ENCODE measurements at places on chromosomes 2 and 18.

- no peak for DNase-seq
Observed at GRCh38 chr2:237791977-237792727, 6.4 kb upstream of the RBM44 start.

DNA sequence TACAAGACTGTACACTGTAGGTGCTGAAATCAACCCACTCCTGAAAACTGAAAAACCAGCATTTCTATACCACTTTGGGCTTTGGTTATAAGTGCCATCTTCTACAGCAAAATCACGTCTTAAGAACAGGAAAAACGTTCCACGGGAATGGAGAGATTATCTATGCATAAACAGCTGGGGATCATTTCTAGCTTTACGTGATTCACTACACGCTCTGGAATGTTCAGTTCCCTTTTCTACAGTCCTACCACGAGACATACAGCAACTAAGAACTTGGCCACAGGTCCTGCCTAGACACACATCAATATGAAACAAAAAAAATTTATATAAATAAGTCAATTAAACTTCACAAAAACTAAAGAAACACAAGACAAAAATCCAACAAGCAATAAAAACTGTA, 3.6 kb downstream of the CXCR4 start:
- no peak for DNase-seq

- DNase-seq = no peak
Observed at GRCh38 chr2:194252127-194252526, 1404.9 kb upstream of the SLC39A10 start.

DNA sequence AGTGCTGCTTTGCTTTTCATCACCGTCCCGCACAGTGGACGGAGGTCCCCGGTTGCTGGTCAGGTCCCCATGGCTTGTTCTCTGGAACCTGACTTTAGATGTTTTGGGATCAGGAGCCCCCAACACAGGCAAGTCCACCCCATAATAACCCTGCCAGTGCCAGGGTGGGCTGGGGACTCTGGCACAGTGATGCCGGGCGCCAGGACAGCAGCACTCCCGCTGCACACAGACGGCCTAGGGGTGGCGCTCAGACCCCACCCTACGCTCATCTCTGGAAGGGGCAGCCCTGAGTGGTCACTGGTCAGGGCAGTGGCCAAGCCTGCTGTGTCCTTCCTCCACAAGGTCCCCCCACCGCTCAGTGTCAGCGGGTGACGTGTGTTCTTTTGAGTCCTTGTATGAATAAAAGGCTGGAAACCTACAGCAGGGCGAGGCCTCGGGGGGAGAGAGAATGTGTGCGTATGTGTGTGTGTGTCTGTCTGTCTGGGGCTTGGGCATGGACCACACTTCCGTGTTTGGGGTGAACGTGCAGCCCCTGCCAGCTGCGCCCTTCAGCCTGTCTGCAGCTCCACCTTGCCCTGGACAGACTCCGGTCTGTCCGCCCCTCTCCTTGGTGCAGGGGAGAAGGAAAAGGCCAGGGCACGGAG, 32.3 kb downstream of the GPC1 start:
- DNase-seq = no peak

DNA sequence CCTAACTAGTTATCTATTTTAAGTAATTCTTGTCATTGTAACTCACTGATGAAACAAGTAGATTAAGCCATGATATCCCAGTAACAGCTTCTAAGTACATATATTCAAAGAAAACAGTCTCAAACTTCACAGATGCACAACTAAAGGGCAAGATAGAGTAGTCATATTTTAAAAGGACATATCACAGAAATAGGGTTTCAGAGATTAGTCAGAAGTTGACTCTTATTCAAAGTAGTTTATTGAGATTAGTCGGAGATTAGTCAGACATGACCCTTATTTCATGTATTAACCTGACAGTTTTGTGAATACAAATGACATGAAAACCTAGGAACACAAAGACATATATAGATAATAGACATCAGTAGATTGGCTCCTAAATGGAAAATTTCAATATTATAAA, 15.9 kb upstream of the CHAC2 start:
- no peak for DNase-seq

DNA sequence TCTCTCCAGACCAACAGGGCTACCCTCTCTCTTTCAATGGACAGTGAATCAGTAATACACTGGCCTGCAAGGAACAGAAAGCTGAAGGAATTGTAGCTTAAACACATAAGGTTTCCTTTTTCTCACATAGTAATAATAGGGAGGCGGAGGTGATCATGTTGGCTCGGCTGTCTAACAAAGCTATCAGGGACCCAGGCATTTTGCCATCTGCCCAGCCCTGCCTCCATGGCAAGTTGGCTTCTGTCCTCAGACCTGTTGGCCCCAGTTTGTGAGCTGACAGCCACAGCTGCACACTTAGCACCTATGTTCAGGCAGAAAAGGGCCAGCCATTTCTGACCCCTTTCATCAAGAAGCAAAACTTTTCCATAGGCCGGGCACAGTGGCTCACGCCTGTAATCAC, 2.0 kb upstream of the CHRNG start:
- no peak for DNase-seq

DNA sequence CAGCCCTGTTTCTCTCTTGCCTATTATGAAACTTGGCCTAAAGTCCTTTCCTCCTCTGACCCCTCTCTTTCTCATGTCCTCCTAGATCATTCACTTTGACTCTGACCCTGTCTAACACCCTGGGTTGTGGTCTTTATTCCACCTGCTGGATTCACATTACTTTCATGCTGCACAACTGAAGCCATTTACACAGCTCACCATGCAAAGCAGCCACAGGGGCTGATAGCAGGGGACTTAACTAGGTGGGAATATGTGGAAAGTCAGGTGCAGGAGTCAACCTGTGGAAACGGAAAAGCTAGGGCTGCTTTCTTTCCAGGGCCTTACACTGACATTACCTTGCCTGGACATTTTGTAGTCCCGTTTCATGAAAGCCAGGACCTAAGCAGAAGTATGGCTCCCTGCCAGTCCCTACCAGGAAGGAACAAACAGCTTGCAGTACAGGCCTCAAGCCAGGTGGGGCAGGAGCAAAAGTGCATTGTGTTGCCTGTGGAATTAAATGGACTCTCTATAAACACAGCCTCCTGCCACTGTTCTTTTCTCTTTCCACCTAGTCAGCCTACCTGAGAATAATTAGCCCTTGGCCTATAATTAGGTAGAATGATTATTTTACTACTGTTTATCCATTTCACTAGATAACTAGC, 11.8 kb downstream of the MAPRE3 start:
- DNase-seq = peak; percentile 57

DNA sequence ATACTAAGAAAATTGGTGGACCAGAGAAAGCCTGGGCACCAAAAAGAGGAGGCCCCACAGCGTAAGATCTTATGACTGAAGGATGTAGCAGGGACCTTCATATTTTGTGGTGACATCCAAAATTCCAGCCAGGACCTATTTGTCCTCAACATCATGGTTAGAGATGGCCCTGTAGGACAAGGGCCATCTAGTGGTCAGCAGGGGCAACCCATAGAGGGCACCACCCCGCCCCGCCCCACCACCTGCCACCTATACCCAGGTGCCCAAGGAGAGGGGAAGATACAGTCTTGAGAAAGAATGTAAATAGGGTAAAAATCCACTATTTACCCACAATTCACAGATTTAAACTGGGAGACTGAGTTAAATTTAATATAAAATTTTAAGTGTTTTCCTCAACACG, 59.6 kb upstream of the TMEM163 start:
- no peak for DNase-seq

DNA sequence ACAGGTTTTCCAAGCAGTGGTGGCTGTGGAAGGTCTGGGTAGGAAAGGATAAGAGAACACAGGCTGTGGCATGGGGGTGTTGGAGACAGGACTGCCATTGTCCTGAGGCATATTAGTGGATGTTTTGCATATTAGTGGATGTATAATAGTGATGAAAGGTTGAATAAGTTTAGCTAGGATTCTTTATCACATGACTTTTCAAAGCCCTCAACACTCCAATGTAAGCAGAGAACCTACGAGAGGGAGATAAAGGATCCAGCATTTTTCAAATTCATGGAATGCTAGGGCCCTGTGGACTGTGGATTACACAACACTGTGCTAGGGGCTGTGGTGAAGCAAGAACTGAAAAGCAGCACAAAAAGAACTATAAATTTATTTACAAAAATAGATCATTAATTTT, 63.2 kb downstream of the POLE4 start:
- no peak for DNase-seq

- DNase-seq = no peak
Observed at GRCh38 chr2:159410276-159410675, 123.8 kb upstream of the WDSUB1 start.

GRCh38 chr2:239208465-239209180, 192.2 kb downstream of the HDAC4 start:
- DNase-seq = peak; percentile 48

DNA sequence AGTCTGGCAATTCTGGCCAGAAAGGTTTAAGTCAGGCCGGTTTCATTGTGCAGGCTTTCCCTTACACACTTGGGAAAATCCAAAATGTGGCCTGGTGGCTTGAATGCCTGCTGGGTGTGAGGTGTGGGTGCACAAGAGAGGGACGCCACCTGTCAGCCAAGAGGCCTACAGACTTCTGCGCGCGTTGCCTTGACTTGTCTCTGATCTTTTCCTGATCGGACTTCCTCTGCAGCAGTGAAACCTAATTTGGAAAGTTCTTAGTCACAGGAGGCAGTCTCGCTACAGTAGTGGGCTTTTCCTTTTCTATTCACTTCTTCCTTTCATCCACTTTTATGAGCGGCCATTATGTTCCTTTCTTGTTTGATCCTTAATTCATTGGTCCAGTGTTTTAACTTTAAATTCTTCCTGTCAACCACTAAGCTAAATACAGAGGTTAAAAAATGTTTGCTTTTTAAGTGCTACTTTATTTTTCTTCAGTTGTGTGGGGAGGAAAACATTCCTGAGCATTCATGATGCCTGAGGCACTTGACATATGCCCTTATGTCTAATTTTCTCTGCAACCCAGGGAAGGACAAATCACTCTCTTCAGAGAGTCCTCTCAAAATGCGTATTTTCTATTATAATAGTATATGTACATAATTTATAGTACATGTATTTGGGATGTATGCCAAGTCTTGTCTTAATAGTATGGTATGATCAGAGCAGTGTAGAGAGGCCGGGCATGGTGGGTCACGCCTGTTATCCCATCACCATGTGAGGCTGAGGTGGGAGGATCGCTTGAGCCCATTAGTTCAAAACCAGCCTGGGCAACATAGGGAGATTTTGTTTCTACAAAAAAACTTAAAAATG, 128.9 kb downstream of the WDSUB1 start:
- no peak for DNase-seq

- DNase-seq = no peak
Observed at GRCh38 chr18:76602191-76602590, 107.1 kb upstream of the ZNF516 start.

- no peak for DNase-seq
Observed at GRCh38 chr2:16774091-16774490, 108.5 kb upstream of the CYRIA start.

GRCh38 chr2:34104601-34105000, 505.5 kb upstream of the FAM98A start:
- DNase-seq = no peak

GRCh38 chr2:220572385-220572784, 945.0 kb downstream of the SLC4A3 start:
- DNase-seq = no peak

DNA sequence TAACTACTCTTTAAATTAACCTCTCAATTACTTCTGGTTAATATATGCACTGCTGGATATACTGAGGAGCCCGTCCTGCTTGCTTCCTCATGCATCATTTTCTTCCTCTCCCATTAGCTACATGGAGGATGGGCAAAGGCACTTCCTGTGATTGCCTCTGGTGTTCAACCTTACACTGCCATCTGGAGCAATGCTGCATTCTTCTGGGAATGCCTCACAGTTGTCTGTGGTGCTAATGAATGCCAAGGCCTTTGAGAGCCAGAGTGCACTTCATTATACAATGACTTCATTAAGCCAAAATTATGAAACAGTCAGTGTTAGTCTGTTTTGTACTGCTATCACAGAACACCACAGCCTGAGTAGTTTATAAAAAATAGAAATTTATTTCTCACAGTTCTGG, 134.8 kb upstream of the DOCK10 start:
- no peak for DNase-seq

DNA sequence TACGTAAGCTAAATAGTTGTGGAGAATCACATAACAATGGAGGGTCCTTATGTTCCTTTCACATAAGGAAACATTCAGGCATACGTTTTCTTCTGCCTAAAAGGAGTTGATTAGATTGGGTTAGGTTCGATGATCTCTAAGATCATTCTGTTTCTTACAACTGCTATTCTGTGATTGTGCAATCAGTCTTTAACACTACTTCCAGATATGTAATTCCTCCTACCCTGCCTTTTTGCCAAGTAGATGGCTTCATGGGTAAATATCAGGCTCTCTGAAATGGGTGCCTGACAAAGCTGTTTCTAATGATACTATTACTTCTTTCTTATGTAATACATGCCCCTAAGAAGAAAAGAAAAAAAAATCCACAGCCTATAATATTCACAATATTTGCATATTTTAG, 321.5 kb downstream of the XIRP2 start:
- DNase-seq = no peak

DNA sequence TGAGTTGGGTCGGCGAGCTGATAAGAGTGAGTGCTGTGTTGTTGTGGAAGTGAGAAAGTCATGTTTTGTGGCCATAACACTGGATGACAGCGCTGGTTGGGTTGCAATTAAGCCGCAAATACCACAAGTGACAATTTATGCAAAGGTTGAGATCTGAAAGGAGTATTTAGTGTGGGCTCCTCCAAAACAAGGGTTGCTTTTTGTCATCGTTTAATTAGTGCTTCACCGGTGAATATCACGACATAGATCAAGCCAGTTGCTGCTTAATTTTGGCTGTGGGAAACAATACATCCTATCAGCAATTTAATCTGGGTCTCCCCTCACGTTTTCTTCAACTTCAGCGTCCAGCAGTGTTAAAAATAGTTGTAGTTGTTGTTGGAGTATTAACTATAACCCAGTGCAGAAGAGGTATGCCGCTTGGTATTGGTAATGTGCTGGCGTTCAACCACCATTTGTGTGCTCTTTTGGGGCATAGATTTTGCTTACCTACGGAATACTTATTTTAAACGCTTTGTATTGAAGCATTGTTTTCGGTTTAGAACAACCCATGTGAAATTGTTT, 662 bp downstream of the ACVR2A start:
- DNase-seq = no peak

DNA sequence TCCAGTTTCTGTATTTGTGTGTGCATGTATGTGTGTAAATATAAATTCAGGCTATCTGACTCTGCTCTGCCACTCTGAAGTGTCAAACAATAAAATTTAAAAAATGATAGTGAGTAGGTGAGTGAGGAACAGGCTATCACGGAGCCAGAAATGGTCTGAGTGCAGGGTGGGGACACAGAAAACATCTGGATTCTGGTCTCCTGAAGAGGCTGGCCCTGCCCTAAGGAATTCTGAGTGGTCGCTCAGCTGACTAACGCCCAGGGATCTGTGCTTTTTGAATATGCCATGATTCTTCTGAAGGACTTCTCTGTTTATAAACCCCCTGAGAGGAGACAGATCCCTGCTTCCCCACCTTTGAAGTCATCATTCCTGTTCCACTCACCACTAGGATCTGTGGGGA, 353.9 kb upstream of the GYPC start:
- no peak for DNase-seq

- no peak for DNase-seq
Observed at GRCh38 chr2:180524499-180524898, 455.9 kb upstream of the UBE2E3 start.

- DNase-seq = no peak
Observed at GRCh38 chr2:3000968-3001367, 376.6 kb downstream of the EIPR1 start.

- DNase-seq = no peak
Observed at GRCh38 chr2:181682795-181683517, 2.6 kb upstream of the NEUROD1 start.

Measured in NCI-H1436 (cell line).